Stimulated activated CD4-positive, alpha-beta T cell treated with anti-CD3 and anti-CD28 coated beads, Interleukin-12 subunit alpha, Interleukin-12 subunit beta, amount 100 ng/mL, for 48 hours (primary cell): ENCODE measurements at places on chromosomes 3 and 15.

GRCh38 chr3:48428572-48429316 lies 1.1 kb downstream of the PLXNB1 start:
- peak; percentile 8 for DNase-seq

GRCh38 chr3:126287536-126288241 lies 69.5 kb downstream of the KLF15 start:
- no peak for DNase-seq

- no peak for DNase-seq
Observed at GRCh38 chr3:123644358-123644757, 59.5 kb upstream of the HACD2 start.

GRCh38 chr3:158121295-158121694 lies 11.4 kb downstream of the RSRC1 start:
- DNase-seq, result no peak

DNA sequence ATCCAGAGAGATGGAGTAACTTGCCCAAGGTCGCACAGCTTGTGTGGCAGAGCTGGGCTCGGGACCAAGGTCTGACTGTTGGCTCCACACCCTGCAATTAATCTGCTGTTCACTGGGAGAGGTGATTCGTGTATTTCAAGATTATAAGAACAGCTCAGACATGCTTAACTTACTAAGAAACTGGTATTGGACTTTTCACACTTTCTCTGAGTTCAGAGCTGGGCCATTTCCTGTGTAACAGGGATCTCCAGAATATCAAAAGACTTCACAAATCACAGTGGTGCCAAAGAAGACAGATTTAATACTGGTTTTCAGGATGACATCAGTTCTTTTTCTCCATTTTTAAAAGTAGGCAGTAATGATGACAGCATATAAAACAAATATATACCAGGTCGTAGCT lies 156.8 kb upstream of the UBE2E1 start:
- DNase-seq, result no peak

DNA sequence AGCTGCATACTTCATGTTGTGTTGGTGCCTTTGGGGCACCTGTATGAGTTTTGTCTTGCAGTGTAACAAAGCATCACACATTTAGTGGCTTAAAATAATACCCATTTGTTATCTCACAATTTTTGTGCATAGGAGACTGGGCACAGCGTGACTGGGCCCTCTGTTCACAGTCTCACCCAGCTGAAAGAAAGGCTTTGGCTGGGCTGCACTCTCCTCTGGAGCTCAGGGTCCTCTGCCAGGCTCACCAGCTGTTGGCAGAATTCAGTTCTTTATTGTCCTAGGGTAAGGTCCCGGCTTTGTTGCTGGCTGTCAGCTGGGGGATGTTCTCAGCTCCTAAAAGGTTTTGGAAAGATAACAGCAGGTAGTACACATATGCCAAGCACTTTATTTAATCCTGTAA lies 263.3 kb downstream of the CLSTN2 start:
- DNase-seq, result no peak

GRCh38 chr15:39830166-39830565 lies 47.5 kb upstream of the FSIP1 start:
- no peak for DNase-seq

DNA sequence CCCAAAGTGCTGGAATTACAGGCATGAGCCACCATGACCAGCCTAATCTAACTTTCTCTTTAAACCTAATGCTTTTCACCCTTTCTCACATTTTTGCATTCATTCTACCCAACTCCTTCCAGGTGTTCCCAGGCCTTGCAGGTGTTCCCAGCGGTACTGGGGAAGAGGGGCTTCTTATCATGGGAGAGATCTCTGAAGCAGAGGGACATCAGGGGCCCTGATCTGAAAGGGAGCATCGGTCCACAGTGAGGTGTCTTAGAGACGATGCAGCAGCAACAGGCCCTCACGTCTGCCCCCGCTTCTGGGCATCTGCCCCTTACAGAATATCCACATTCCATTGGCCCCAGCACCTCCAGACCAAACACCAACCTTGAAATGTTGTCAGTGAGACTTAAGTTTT lies 29.0 kb upstream of the BDH1 start:
- no peak for DNase-seq

GRCh38 chr3:50172626-50173220 lies 17.6 kb downstream of the SEMA3F start:
- DNase-seq, result no peak

- no peak for DNase-seq
Observed at GRCh38 chr3:89692601-89693000, 585.2 kb downstream of the EPHA3 start.

- DNase-seq, result no peak
Observed at GRCh38 chr3:149507491-149508324, 33.2 kb downstream of the TM4SF4 start.

- DNase-seq, result no peak
Observed at GRCh38 chr3:171765511-171765887, 44.8 kb downstream of the PLD1 start.

DNA sequence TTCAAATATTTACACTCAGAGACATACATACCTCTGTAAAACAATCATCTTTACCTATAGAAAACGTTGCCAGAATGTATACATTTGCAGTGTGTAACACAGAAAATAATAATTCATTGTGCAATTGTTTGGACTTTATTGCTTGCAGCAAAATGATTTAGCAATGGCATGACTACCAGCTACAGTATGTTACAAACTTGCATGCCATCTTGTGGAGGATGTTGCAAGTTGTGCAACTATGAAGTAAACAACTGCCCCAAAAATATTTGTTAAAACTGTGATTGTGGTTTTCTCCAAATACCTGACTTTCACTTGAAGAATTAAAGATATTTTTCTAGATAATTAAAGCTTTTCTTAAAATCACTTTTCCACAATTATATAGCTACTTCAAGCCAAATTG lies 27.1 kb upstream of the C3orf49 start:
- DNase-seq, result no peak

GRCh38 chr3:40847551-40847992 lies 322.8 kb downstream of the ZNF621 start:
- DNase-seq, result no peak
